ENCODE measurements at places on chromosomes 2 and 18.

DNA sequence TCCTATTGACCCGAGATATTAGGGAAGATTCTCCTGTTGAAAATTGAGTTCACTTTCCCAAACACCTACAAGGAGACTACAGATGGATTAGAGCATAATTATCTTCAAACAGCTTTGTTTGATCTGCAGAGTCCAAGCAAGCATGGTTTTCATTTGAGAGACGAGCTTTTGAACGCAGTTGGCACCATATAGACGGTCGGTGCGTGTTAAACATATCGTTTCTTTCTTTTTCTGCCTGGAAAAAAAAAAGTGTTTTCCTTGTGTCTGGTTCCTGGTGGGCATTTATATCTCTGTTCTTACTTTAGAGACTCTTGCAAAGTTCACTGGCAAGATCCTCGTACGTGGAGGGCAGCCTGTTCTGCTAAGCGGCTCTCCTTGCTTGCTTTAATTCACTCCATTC lies 248.9 kb downstream of the TMEM182 start:
- no peak for DNase-seq

DNA sequence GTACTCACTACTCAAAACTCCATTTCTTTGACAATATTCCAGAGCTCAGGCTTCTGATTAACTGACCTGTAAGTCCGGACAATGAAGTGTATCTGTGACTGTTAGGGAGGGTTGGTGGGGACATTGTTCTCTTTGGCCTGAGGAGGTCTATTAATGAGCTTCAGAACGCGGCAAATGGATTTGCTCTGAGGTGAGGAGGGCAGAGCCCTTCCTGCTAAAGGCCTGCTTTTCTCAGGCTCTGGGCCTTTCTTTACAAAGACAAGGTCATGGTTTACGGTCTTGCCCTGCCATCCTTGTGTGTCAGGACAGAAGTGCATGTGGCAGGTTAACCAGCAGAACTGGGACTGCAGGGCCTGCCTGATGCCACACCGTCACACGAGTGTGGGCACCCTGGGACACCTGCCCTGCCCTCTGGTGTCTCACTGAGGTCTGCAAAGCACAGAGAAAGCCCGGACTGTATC lies 7.2 kb downstream of the ALKAL2 start:
- DNase-seq, result no peak

- DNase-seq, result no peak
Measured at GRCh38 chr18:35516789-35517188, 19.0 kb upstream of the INO80C start.

- no peak for DNase-seq
Measured at GRCh38 chr2:84121-84520, 37.8 kb upstream of the FAM110C start.

- DNase-seq, result no peak
Measured at GRCh38 chr18:26809346-26809745, 56.2 kb downstream of the AQP4 start.

- DNase-seq, result peak; percentile 63
Measured at GRCh38 chr2:53629501-53629900, 138.1 kb upstream of the CHAC2 start.

DNA sequence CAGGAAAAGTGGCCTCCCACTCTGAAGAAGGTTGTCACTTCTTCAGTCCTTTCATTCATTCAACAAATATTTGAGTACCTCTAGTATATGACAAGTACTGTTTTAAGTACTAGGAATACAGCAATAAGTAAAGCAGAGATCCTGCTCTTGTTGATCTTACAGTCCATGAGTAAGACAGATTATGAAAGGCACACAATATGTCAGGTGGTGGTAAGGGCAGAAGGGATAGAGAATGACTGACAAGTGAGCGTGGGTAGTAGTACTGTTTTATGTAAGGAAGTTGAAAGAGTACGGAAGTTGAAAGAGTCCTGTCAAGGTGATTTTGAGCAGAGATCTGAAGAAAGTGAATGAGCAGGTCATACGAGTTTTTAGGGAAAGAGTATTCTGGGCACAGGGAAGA lies 111.3 kb downstream of the GALNT1 start:
- no peak for DNase-seq

DNA sequence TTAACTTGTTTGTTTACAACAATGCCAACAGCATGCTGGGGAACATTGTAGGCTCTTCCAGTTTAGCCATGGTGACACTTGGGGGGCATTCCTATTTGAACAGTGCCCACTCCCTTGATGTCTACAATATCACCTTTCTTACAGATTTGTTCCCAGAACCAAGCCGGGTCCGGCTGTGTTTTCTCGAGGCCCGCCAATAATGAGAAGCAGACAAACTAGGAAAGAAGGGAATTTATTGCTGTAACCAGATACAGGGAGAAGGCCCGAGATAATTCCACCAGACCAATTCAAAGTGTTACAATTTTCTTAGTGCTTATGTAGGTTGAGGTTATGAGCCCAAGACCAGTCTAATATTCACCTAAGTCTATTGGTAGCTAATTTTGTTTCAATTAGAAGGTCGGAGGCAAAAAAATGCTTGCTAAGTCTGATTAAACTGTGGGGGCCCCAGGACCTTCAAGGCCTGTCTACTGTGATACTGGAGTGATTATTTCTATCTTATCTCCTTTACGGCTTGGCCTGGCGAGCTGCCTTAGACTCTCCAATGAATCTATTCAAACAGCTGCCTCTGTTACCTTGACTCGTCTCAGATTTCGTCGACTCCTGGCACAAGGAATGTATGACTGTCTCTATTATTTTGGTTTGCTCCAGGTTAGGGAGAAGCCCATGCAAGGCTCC lies 59.1 kb upstream of the PSME4 start:
- no peak for DNase-seq

- DNase-seq, result no peak
Measured at GRCh38 chr2:237140689-237141285, 55.1 kb downstream of the COPS8 start.

GRCh38 chr2:16194530-16194929 lies 254.2 kb downstream of the MYCN start:
- DNase-seq, result no peak

DNA sequence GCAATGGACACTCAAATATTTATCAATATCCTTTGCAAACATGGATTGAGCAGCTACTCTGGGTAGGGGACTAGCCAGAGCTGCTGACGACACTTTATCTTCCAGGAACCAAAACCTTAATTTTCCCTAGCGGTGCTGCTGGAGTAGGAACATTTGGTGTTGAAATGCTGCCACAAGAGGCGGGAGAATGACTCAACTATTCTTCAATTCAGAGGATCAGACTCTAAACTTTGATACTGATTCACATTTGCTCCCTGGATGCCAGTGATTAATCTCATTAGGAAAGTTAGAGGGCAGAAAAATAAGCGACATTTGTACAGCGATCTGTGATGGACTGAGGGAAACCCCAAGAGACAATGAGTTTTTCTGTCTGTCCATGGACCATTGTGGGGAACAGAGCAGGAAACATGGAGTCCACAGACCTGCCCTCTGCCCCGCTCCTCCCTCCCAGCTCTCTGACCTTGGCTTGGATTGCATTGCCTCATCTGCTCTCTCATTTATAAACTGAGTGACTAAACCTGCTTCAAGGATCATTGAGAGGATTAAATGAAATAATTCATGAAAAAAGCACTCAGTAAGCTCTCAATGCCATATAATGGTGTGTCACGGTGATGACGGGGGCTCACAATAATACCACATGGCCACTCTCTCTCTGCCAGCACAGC lies 12.6 kb upstream of the EPB41L3 start:
- DNase-seq, result no peak

- no peak for DNase-seq
Measured at GRCh38 chr2:68605939-68606338, 37.4 kb upstream of the PROKR1 start.

DNA sequence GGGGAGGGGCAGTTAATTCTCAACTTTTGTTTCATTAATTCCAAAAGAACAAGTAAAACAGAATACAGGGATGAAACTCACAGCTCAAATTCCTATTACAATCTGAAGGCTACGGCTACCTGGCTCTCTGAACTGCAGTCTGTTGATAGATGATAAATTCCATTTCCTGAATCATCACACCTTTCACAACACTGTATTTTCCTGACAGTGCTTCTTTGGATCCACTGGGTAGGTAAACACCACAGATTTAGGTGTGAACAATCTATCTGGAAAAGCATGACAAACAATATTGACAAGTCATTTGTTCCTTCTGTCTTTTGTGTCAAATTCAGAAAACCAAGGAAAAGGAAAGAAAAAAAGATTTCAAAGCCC lies 843.2 kb downstream of the LRRTM4 start:
- DNase-seq, result no peak

DNA sequence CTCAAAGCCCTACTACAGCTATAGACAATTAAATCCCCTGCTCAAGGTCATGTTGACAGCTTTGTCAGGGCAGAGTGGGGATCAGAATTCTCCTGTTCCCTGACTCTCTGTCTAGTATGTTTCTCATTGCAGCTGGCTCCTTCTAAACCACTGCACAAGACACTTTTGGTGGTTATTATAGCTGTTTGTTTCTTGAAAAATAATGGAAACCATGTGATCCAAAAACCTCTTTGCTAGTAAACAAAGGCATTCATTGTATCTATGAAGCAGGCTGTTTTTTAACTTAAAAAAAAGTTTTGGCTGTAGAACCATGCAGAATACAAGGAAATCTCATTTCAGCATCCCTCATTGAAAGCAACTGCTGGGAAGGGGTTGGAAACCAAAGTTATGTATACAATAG lies 352.5 kb upstream of the EPHA4 start:
- DNase-seq, result no peak

DNA sequence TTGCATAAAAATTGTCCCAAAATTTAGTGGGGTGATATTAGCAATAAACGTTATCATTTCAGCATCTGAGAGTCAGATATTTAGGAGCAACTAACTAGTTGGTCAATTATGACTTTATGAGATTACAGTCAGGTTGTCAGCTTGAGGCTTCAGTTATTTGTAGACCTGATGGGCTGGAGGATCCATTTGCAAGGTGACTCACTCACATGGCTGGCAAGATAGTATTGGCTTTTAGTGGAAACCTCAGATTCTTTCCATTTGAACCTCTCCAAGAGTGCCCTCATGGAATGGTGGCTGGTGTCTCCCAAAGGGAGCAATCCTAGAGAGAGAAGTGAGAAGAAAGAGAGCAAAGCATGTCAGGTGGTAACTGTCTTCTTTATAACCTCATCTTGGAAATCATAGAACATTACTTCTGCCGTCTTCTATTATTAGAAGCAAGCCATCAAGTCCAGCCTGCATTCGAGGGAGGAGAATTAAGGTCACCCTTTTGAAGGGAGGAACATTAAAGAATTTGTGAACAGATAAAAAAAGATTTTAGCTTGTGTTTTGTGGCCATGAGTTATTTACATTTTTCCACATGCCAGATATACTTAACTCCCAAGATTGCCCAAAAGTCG lies 92.5 kb downstream of the HAUS1 start:
- DNase-seq, result no peak

DNA sequence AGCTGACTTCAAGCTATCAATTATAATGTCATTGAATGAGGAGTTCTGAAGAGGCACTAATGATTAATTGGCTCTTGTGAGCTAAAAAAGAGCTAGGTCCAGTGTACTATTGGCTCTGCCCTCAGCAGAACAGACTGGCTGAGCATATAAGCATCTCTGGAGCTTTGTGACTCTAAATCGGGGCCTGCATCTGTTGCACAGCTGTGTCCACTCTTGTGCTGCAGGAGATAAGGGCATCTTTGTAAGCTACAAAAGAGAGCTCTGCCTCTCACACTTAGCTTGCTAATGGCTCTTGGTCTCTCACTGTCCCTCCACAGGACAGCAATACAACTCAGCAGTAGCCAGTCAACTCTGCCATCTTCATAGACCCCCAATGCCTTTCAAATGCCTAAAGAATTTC lies 61.5 kb upstream of the L3MBTL4 start:
- no peak for DNase-seq

GRCh38 chr2:238900511-238900910 lies 52.6 kb downstream of the TWIST2 start:
- no peak for DNase-seq

- DNase-seq, result no peak
Measured at GRCh38 chr2:101733257-101733993, 35.9 kb downstream of the MAP4K4 start.

- DNase-seq, result no peak
Measured at GRCh38 chr2:199911877-199912161, 726 bp downstream of the C2orf69 start.

DNA sequence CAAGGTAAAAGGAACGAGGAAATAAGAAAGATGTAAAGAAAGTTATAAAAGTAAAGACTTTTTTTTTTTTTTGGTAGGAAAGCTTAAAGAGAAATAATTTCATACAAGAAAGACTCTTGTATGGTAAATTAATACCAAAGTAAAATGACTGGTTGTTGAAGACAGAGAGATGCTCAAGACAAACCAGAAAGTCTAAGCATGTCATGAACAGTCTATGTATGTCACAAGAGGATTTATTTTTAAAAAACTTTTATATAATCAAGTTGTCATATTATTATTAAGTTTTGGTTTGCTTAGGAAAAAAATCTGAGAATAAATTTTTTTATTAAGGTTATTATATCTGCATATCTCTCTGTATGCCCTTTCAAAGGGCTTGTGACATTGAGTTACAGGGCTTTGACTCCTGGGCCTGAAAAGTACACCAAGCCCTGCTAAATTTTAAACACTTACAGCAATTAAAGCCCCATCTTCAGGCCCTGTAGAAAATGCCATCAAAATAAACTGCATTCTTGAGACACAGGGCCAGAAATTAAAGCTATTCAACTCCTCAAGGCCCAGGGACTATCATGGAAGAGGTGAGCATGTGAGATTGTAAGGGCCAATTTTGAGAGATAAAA lies 10.9 kb upstream of the SGPP2 start:
- DNase-seq, result no peak

GRCh38 chr18:55685638-55686037 lies 97.6 kb upstream of the TCF4 start:
- DNase-seq, result no peak

- no peak for DNase-seq
Measured at GRCh38 chr2:207770602-207771404, 1.1 kb upstream of the FZD5 start.

GRCh38 chr18:8741117-8741516 lies 35.8 kb downstream of the MTCL1 start:
- no peak for DNase-seq

- DNase-seq, result no peak
Measured at GRCh38 chr2:33313039-33313438, 163.4 kb upstream of the RASGRP3 start.

DNA sequence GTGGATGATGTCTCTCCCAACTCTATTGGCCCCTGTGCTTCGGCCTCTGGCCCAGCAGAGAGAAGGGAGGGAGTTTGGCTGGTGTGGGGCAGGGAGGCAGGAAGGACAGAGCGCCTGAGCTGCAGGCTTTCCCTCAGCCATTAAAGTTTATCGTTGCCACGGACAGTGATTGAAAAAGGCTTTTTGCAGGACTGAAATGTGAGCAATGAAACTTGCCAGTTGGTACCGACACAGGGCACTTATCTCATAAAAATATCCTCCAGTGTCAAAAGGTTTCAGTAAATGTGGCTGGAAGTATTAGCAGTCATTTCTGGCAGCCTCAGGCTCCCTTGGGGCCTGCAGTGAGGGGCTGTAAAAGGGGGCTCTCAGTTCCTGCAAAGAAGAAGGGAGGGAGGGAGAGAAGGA lies 169.2 kb downstream of the GLI2 start:
- DNase-seq, result no peak

Data from hippocampal formation (tissue), 2 donors.